Pulmonary artery endothelial cell (primary cell): ENCODE measurements at places on chromosomes 7 and 10. TPM values are rescaled to one million over a fixed set of nuclear protein-coding genes. Genes with fewer than 3 reads are reported as not detected.

GRCh38 chr7:47932466-47933037 is 15.7 kb downstream of the PKD1L1 start:
- DNase-seq, result no peak

DNA sequence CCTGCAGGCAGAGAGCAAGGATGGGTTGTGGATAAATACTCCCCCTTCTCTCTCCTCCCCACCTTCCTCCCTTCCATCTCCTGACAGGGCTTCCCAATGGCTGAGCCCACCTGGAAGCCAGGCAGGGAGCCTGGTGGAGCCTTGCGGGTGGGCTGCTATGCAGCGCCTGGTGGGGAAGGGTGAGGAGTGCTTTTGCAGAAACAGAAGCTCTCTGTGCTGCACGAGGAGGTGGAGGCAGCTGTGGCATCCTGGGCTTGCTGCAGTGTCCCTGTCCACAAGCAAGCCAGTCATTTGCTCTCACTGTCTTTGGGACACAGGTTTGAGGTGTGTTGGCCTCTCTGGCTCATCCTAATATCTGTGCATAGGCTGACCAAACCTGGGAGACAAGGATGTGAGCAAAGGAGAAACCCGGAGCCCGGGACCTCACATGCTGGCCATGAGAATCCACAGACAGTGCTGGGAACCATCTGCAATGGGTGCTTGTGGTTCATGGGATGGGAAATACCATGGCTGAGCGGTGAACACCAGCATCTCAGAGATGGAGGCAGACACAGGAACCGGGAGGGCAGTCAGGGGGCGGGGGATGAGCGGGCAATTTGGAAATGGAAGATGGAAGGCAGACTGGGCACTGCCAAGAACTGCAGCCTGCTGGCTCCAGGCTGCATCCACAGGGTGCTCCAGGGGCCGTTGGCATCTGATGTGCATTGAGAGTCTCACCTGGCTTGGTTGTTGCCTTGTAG is 364.2 kb downstream of the GLRX3 start:
- no peak for DNase-seq

DNA sequence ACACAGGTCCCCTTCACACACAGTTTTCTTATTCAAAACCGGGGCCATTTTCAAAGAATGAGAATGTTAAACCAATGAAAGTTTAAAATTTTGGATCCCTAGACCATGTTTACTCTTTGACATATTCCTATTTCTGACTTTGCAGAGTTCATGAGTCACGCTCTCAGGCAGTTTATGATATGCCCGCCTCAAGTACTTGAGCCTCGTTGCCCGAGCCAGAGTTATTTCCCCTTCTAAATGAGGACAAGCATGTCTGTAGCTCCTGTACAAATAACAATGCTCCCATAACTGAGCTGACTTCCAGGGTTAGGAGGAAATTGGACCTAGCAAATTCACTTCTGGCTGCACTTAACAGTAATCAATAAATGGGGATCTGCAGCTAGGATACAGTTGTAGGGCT is 87.9 kb upstream of the PDE1C start:
- DNase-seq, result no peak

DNA sequence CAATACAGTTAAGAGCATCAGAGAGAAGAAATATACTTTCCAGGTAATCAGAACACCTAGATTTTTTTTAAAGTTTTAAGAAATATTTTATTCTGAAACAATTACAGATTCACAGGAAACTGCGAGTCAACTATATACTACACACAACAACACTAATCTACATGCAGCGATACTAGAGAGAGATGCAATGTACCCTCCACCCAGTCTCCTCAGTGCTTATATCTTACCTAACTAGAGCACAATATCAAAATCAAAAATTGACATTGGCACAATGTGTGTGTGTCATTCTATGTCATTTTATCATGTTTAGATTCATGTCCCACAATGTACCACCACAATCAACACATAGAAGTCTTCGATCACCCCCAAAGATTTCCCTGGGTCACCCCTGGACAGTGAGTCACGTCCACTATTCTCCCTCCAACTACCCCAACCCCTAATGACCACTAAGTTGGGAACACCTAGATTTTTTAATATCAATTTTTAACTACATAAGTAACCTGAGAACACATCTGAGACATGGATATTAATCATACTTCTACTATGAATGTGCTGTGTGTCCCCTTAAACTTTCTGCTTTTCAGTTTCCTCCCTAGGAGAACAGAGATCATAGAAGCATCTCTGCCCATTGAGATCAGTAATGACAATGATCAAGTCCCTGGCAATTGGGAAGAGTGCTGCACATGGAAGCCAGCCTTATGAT is 86.5 kb downstream of the GSAP start:
- DNase-seq, result no peak

GRCh38 chr7:51352174-51353100 is 35.8 kb upstream of the COBL start:
- DNase-seq, result no peak

DNA sequence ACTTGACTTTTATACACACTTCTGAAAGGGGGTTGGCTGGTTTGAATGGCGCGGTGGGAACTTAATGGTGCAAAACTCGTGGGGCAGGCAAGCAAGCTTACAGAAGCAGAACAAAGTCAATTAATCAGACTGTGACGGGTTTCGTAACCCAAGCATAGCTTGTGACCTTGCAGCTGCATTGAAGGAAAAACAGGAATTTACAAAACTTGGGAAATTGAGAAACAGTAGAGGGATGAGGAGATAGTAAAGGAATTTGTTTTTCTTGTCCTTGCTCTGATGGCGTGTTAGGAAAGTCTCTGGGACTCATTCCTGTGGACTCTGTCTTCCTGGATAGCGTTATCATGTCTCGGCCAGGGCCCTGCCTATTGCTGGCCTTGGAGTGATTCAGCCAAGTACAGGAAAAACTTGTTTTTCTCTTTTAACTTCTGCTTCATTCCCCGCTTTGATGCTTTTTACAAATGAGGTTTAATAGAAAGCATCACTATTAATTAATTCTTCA is 220.0 kb upstream of the KCND2 start:
- DNase-seq, result no peak

GRCh38 chr7:157545681-157546060 is 208.9 kb downstream of the DNAJB6 start:
- no peak for DNase-seq

GRCh38 chr10:24467136-24467535 is 256.6 kb downstream of the ARHGAP21 start:
- no peak for DNase-seq

GRCh38 chr10:2631557-2632205 is 435.7 kb upstream of the PFKP start:
- DNase-seq, result no peak

MBLAC1 gene
- 2.5 and 3.0 TPM in 2 replicates for total RNA-seq

ZEB1 gene
- 121 and 168 TPM in 2 replicates for total RNA-seq

VSTM2A gene
- not detected in 2 replicates for total RNA-seq

DNA sequence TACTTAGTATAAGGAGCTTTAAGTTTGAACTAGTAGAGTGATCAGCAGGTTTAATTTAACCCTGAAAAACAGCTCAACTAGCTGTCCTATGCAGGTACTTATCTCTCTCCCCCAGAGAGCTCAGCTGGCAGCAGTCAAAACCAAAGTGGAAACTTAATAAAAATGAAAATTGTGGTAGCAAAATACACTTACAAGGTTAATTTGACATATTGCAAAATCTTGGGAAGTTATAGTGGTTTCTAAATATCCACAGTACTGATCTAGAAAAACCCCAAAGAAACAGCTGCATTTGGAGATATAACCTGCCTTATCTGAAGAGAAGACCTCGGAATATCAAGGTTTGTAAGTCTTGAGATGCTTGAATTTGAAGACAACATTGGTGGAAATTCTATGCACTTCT is 269.2 kb downstream of the RNLS start:
- DNase-seq, result no peak

GIMAP5 gene
- 2.1 and 4.4 TPM in 2 replicates for total RNA-seq

DNA sequence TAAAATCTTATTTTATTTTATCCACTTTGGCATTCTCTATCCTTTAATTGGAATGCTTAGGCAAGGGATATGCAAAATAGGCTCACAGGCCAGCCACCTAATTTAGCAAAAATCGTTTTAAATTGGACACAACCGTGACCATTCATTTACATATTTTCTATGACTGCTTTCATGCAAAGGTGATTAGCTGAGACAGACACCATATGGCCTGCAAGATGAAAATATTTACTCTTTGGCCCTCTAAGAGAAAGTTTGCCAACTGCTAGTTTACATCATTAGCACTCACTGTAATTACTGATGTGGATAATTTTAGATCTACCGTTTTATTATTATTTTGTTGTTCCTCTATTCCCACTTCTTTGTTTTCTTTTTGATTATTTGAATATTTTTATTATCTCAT is 375.5 kb upstream of the LRRTM3 start:
- no peak for DNase-seq

GRCh38 chr7:2278026-2278425 is 36.0 kb downstream of the NUDT1 start:
- DNase-seq, result no peak

GSAP gene
- 2.6 TPM in 2 replicates for total RNA-seq

PRTFDC1 gene
- total RNA-seq, result 6.7 and 22.5 TPM in 2 replicates

CFAP70 gene
- 0.13 and 0.28 TPM in 2 replicates for total RNA-seq

OPALIN gene
- total RNA-seq, result not detected in 2 replicates

SLC16A12 gene
- total RNA-seq, result 0.66 and 1.3 TPM in 2 replicates

- DNase-seq, result no peak
Measured at GRCh38 chr10:106401161-106401560, 763.3 kb downstream of the SORCS1 start.

DNA sequence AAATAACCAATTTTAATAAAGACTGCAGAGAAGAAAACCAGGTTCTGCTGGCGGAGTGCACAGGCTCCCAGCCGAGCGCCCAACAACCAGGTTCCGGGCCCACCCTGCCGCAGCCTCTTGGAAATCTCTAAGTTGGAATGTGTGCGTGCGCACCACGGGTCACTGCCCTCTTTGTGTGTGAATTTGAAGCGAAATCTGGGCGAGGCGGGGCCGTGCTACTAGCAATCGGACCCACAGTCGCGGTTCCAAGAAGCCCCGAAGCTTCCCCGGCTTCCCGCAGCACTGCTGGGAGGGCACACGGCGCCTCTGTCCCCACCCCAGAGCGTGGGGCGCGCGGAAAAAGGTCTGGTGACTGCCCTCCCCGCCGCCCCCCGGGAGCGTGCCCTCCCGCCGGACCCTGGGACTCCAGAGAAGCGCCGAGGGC is 666 bp upstream of the MAP3K8 start:
- no peak for DNase-seq

ELMO1 gene
- 33.7 and 41.2 TPM in 2 replicates for total RNA-seq

DNA sequence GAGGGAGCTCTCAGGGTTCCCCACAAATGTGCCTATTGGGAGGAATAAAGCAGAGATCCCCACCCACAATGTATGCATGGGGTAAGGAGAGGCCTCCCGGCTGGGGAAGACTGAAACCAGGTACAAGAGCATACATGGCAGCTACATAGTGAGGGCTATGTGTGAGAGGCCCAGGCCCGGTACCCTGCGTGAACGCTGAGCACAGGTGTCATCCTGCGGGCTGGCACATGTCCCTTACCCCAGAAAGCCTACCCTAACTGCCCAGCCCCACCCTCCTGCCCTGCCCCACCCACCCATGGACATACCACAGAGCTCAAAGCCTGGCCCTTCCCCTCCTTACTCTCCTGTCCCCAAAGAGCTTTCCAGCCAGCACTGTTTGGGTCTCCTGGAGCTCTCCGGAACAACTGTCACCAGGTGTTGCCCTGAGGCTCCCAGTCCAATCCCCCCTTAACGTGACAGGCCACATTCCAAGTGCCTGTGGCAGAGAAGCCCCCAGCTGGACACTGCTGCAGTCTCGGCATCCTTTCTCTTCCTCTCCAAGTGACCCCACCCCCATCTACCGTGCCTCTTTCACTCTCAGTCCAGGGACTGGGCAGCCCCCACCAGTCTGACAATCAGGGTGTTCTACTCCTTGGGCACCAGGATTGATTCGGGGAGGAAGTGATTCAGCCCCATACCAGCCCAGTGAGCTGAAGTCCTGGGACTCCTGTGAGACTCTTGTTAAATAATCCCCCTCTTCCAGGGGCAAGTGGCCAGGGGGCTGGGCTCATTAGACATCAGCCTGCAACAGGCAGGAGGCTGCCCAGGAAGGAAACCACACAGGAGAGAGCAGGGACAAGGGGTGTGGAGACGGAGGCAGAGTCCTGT is 19.6 kb downstream of the GRID1 start:
- DNase-seq, result no peak

LIPN gene
- not detected in 2 replicates for total RNA-seq

DNA sequence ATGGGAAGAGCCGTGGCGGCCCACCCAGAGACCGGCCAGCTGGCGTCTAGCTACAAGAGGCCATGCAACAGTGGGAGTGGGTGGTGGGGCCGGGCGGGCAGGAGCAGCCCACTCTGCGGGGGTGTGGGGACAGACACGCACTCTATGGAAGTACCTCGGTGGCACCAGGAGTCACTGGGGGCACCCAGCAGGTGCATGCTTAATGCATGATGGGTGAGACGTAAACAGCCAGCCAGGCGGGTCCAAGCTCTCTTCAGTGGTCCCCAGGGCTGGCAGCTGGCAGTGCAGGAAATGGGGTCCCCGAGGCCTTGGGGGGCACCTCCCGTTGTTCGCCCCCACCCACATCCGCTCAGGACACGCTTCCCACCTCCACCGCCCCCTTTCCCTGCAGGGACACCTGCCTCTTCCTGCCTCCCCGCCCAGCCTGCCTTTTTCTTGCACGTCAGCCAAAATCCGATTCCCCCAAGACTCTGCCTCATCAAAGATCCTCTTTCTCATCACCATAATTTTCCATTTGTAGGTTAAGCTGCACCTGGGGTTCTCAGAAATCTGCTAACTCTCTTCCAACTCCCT is 22.6 kb upstream of the PSMG3 start:
- DNase-seq, result no peak

NPY gene
- total RNA-seq, result not detected in 2 replicates

DNA sequence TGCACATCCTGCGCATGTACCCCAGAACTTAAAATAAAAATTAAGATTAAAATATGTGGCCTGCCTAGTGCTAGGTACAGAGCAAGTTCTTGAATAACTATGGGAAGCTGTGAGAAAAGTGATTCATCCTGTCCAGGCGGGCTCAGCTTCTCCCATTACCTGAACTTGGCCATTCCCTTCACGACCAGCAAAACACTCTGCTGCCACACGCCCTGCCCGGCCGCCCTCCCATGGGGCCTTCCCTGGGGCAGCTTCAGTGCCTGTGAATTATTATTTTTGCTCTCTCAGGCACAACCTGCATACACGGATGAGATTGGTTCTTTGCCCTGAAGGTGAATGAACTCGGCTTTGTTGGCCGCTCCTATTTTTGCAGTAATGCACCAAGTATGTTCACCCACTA is 209.2 kb upstream of the SHH start:
- DNase-seq, result no peak

- no peak for DNase-seq
Measured at GRCh38 chr7:28818996-28819395, 139.1 kb downstream of the TRIL start.

LIPF gene
- not detected in 2 replicates for total RNA-seq

- DNase-seq, result no peak
Measured at GRCh38 chr10:111221682-111222480, 145.1 kb downstream of the ADRA2A start.

DNA sequence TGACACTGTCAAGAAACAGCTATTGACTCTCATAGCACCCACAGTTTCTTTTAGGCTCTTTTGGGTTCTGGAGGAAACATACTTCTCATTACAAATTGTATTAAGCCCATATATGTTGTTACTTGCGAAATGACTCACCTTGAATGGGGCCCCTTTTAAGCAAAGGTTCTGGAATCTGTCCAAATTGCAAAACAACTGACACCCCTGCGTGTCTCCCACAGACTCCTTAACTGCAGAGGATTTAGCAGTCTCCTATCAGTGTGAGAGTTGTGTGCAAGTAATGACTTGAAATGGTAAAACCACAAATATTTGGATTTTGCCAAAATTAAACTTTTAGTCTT is 192.3 kb downstream of the DNAJC1 start:
- no peak for DNase-seq

- no peak for DNase-seq
Measured at GRCh38 chr10:68989317-68989990, 851 bp downstream of the KIFBP start.

C10orf143 gene
- 0.14 and 0.33 TPM in 2 replicates for total RNA-seq

STRIP2 gene
- 6.6 and 17.8 TPM in 2 replicates for total RNA-seq
